Fibroblast of skin of back (primary cell): ENCODE measurements at places on chromosomes 2 and 18.

- no peak for DNase-seq
These were observed 911.4 kb downstream of the TRIB2 start for GRCh38 chr2:13628122-13628521.

DNA sequence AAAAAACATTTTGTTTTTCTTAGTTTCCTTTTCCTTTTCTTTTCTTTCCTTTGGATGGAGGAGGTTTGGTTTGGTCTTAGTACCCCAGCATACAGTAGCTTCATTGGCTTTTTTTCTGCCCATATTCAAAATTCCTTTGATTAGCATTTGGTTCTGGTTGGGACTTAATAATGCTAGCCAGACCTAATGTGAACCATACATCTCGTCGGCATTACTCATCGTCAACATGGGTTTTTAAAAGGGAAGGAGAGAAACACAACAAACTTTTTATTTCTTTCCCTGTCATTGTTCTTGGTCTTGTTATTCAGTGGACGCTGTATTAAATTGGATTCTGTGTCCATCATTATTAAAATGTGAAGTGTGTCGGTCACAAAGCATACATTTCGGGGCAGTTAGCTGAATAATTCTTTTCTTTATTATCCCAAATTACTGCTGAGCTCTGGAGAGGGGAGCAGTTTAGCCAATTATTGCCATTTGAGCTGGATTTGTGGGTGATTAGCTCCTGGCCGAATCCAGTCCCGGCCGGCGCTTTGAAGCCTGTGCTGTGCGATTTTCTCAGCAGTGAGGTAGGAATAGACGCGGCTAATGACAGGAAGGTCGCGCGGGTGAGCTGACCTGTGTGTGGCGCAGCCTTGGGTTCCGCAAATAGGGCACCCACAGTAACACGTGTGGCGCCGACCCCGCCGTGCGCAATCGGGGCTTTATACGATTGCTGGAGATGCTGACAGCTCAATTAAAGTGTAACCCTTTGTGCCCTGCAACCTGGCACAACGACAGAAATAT is 303.3 kb downstream of the GBX2 start:
- DNase-seq, result peak; percentile 49

GRCh38 chr18:13278062-13278630 is 59.6 kb downstream of the LDLRAD4 start:
- no peak for DNase-seq

GRCh38 chr2:189407281-189408209 is 33.7 kb upstream of the WDR75 start:
- DNase-seq, result peak; percentile 80

GRCh38 chr2:162123806-162124758 is 28.0 kb downstream of the GCG start:
- peak; percentile 57 for DNase-seq
